ENCODE measurements at places on chromosomes 3 and 15.

GRCh38 chr15:68574046-68574445 lies 4.7 kb upstream of the CORO2B start:
- DNase-seq, result no peak

DNA sequence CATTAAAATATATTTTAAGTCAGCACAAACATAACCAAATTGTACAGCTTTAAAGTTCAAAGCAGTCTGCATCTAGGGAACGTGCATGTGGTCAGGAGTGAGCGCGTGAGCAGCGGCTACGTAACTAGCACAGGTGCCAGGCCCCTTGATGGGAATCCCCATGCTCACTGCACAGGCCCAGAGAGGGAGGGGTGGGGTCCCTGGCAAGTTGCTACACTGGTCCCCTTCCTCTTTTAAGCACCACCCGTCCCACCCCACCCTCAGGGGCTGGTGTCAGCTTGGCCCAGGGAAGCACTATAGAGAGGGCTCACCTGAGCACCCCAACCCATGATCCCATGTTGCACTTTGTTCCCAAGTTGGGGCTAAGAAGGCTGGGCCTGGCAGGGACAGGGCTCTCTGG lies 835 bp upstream of the GMPPB start:
- DNase-seq, result peak; percentile 30

GRCh38 chr3:31106912-31107311 lies 212.5 kb upstream of the GADL1 start:
- DNase-seq, result no peak

DNA sequence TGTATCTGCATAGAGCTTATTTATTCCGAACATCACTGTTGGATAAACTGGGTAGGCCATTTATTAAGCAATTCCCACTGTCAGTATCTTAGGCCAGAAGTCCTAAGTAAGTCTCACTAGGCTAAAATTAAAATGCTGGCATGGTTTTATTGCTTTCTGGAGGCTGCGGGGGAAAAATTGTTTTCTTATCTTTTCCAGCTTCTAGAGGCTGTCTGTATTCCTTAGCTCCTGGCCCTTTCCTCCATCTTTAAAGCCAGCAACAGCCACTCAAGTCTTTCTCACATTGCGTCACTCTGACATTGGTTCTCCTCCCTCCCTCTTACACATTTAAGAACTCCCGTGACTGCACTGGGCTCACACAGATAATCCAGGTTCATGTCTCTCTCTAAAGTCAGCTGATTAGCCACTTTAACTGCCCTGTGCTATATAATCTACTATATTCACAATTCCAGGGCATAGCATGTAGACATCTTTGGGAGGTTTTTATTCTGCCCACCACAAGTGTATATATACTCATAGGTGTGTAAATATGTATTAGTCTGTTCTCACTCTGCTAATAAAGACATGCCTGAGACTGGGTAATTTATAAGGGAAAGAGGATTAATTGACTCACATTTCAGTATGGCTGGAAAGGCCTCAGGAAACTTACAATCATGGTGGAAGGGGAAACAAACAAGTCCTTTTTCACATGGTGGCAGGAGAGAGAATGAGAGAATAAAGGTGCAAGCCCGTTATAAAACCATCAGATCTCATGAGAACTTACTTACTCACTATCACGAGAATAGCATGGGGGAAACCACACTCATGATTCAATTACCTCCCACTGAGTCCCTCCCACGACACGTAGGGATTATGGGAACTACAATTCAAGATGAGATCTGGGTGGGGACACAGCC lies 113.5 kb upstream of the SLC7A14 start:
- DNase-seq, result no peak

DNA sequence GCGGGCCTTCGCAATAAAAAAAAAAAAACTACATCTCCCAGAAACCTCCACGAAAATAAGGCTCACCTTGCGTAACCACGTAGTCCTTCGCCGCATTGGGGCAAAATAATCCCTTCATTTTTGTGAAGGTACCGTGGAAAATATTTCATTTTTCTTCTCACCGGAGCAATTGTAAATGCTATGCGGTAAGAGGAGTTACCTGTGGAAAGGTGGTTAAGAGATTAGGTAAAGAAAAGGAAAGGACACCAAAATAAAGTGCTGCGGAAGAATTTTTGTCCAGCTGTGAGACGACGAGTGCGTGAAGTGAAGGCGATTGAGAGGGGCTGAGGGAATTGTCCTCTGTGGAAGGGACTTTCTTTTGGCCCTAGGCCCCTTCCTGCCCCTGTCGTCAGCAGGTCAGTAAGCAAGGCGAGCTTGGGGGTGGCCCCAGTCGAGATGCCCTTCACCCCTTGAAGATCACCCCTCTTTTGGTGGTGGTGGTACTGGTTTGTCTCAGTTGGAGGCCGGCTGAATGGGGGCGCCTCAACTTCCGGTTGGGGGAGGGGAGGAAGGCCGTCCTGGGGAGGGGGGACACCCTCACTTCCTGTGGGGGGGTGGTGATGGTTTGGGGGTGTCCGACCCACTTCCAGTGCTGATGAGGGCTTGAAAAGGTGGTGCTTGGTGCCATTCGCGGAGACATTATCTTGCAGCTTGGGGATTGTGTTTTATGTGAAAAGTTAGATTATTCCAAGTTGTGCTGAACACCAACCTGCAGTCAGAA lies at the start of gene HMG20A:
HMG20A (plus strand) TSS at position 279 of the 760 bp plus-strand sequence. CDS start 37,520 bp downstream, outside the sequence.
- no peak for DNase-seq

GRCh38 chr15:90189781-90190467 lies 11.2 kb upstream of the SEMA4B start:
- no peak for DNase-seq

DNA sequence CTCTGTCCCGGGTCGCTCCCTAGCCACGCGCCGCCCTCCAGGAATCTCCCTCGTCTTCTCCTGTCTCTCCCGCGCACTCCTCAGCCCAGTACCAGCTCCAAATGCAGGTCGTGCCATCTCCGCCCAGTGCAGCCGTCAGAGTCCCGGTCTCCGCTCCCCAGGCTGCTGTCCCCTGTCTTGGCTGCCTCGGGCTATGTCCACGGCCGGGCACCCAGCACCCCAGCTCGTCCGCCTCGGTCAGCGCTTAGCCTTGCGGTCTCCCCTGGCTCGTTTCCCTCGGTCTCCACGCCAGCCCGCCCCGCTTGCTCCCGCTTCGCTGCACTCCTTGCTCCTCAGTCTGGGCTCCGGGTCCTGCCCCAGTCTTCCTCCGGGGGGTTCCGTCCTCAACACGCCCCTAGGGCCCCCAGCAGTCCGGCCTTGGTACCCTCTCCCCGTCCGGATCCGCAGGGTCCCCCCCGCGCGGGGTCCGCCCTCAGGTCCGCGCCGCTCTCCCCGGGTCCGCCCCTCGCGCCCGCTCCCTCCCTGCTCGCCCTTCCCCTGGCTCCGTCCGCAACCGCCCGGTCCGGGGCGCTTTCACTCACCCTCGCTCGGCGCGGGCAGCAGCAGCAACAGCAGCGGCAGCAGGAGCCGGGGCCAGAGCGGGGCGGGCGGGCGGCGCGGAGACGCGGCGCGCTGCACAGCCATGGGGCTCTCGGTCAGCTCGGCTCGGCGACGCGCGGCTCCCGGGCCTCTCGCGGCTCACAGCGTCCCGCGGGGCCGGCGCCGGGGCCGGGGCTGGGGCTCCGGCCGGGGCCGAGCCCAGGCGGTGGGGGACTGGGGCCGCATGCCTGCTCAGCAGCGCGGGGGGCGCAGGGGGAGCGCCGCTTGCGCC lies 462 bp downstream of the IGDCC3 start:
- no peak for DNase-seq

- no peak for DNase-seq
Observed at GRCh38 chr3:15601046-15601398, 347 bp downstream of the HACL1 start.

- no peak for DNase-seq
Observed at GRCh38 chr3:59609657-59610348, 560.0 kb upstream of the CFAP20DC start.

- DNase-seq, result peak; percentile 50
Observed at GRCh38 chr3:30319713-30320112, 286.7 kb upstream of the TGFBR2 start.

- DNase-seq, result no peak
Observed at GRCh38 chr3:140265302-140265701, 330.3 kb downstream of the CLSTN2 start.

DNA sequence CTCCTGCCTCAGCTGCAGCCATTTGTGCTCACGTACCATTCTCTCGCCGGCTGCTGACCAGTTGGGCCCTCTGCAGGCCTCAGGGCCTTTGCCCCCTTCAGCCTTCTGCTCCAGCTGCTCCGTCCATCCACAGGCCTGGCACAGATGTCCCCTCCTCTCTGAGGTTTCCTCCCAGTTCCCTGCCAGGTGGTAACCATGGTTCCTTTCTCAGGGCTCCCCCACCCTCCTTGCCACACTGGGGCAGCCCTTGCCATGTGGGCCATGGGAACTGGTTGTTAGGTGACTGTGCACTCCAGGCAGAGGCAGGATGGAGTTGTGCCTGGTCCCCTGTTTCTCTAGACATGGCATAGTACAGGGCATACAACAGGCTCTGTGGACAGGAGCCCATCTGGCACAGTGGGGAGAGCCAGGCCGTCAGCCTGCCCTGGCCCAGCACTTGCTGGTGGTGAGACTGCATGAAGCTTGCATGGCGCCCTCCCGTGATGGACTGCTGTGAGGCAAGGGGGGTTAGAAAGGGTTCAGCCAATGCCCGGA lies 148.9 kb downstream of the DNAJB8 start:
- no peak for DNase-seq

GRCh38 chr3:111733154-111733553 lies 125.9 kb upstream of the PHLDB2 start:
- no peak for DNase-seq
